ENCODE measurements at places on chromosomes 3 and 15.

GRCh38 chr15:70633103-70633831 lies 130.1 kb downstream of the UACA start:
- H3K27ac ChIP-seq: peak overlapping the region; percentile 0
- no peak overlapping the region for H3K4me3 ChIP-seq
- H3K4me1 ChIP-seq: peaks cover 18% of the 10 kb centered on the region
- no peaks in the 10 kb centered on the region for H3K36me3 ChIP-seq
- peak; percentile 39 for DNase-seq

- H3K4me3 ChIP-seq: no peak overlapping the region
- peak overlapping the region; percentile 54 for H3K27ac ChIP-seq
- no peak for DNase-seq
- no peaks in the 10 kb centered on the region for H3K27me3 ChIP-seq
- H3K36me3 ChIP-seq: no peaks in the 10 kb centered on the region
Observed at GRCh38 chr3:13021141-13022114, 51.8 kb downstream of the IQSEC1 start.

- no peaks in the 10 kb centered on the region for H3K36me3 ChIP-seq
- H3K27me3 ChIP-seq: no peaks in the 10 kb centered on the region
Observed at GRCh38 chr15:95454403-95455262, 875.9 kb upstream of the NR2F2 start.

DNA sequence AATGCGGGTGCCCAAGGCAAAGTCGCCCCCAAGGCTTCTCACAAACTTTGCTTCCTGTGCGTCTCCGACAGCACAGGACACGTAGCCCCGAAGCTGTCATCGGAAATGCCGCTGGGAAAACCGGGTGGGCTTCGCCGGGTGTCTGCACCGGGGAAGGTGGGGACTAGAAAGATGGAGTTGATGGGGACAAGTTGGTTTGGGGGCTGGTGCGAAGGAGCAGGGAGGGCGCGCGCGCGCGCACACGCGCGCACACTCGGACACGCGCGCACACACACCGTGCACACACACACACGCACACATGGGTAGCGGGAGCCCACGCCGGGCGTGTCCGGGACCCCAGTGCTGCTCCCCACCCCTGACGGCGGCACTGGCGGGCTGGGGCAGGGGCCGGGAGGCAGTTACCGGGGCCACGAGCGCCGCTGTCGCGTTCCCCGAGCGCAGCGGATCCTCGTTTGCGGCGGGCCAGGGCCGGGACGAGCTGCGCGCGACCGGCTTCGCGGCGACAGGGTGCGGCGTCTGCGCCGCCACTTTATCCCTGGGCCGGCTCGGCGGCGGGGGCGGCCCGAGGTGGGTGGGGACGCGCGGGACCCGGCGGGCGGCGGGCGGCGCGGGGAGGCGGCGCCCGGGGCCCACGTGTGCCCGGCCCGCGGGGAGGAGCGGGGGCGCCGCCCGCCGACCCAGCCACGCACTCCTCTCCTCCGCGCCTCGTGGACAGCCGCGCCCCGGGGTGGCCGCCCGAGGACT lies 539 bp upstream of the MGLL start:
- H3K27me3 ChIP-seq: peaks cover 11% of the 10 kb centered on the region
- peak; percentile 15 for DNase-seq
- no peaks in the 10 kb centered on the region for H3K36me3 ChIP-seq
- peak overlapping the region; percentile 94 for H3K4me3 ChIP-seq
- H3K27ac ChIP-seq: no peak overlapping the region

GRCh38 chr3:15403495-15403894 lies 23.8 kb downstream of the METTL6 start:
- peaks cover 10% of the 10 kb centered on the region for H3K36me3 ChIP-seq
- DNase-seq: no peak

GRCh38 chr15:38164061-38164460 lies 88.6 kb upstream of the SPRED1 start:
- H3K27me3 ChIP-seq: no peaks in the 10 kb centered on the region
- peak overlapping the region; percentile 53 for H3K27ac ChIP-seq
- no peak overlapping the region for H3K4me3 ChIP-seq
- H3K36me3 ChIP-seq: no peaks in the 10 kb centered on the region

DNA sequence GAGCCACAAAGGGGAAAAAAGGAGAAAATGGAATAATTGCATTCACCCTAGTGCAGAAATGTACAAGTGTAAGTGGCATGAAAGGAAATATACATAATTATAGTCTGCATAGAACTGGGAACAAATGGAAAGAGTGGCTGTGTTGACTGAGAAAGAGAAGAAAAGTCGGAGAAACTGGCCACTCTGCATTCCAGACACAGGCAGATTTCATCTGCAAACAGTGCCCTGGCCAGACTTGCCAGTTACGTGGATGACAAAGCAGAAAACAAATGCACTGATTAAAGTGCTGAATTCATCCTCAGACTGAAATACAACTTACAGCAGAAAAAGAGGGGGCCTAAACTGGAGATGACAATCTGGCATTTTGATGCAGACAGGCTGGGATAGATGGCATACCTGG lies 129.8 kb downstream of the FGF12 start:
- no peak overlapping the region for H3K27ac ChIP-seq
- H3K27me3 ChIP-seq: no peaks in the 10 kb centered on the region
- H3K4me3 ChIP-seq: no peak overlapping the region
- no peaks in the 10 kb centered on the region for H3K36me3 ChIP-seq
- DNase-seq: no peak

DNA sequence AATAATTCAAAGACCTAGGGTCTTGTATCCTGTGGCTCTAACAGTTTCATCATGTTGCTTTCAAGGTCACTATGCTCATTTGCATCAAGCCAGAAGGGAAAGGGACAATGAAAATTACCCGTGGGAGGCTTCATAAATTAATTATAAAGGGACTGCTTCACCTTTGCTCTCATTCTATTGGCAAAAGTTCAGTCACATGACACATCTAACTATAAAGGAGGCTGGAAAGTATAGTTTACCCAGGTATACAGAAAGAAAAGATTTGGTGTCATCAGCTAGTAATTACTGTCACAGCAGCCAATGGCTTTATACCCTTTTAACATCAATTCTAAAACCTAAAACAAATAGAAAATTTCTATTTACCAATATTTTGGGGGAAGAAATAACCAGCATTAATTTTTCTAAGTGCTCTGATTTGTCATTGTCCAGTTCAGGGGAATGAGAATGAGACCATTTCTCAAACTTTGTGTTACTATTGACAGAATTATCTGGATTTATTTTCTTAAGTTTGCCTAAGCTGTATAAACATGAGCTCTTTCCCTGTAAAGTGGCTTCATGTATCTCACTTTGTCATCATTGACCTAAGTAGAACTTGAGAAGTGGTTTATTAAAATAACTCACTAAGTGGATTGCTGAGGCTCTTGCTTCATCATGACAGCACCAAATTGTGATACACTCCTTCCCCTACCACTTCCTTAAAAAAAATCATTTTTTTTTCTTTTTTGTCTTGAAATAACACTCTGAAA lies 257.7 kb upstream of the PEX5L start:
- H3K4me1 ChIP-seq: no peaks in the 10 kb centered on the region
- no peak overlapping the region for H3K4me3 ChIP-seq
- H3K27ac ChIP-seq: no peak overlapping the region
- H3K36me3 ChIP-seq: no peaks in the 10 kb centered on the region

DNA sequence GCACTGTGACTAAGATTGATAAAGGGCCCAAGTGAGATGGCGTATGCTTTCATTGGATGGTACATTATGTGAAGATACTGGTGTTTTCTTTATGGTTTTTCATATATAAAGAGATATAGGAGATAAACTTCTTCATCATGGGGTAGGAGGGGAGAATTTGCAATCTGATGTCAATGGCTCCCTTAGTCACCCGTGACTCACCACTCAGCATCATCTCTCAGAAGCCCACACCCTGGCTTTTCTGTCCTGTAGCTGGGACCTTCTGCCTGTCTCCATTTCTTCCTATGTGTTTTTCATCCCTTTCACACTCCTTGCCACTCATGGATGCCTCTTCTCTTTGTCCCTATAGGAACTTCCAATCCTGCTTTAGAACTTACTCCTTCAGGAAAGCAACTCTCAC lies 114.3 kb upstream of the SEMA6D start:
- H3K36me3 ChIP-seq: no peaks in the 10 kb centered on the region
- H3K27me3 ChIP-seq: no peaks in the 10 kb centered on the region
- peaks cover 2% of the 10 kb centered on the region for H3K4me1 ChIP-seq
- H3K27ac ChIP-seq: no peak overlapping the region
- H3K4me3 ChIP-seq: no peak overlapping the region
- no peak for DNase-seq

DNA sequence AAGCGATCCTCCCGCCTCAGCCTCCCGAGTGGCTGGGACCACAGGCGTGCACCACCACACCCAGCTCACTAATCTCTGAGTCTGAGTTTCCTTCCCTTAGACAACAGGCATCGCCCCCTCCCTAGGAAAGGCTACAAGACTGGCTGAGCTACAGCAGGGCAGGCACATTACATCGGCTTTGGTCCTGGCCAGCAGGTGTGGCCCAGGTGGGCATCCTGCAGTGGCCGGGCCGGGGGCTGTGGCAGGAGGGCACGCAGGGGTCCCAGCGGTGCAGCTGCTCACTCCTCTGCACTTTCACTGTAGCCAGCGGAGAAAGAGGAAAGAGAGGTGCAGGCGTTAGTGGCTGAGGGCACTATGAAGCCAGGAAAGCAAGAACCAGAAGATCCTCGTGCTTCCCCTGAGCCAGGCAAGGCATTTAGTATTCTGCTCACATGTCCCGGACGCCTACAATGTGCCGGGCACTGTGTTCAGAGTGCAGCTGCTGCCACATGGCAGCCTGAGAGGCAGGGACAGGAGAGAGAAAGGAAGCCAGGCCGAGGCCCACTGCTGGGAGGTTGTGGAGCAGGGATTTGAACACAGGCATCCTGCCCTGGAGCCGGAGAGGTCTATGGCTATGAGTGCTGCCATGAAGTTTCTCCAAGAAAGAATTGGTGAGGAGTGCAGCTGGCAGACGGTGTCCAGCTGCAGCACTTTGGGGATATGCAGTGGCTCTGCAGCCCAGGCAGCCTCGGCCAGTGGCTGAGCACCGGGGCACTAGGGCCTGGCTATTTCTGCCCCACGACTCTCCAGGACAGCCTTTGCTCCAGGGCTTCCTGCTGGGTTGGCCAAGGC lies 22.3 kb downstream of the GRIP2 start:
- no peaks in the 10 kb centered on the region for H3K36me3 ChIP-seq
- H3K27ac ChIP-seq: no peak overlapping the region
- no peak for DNase-seq
- no peaks in the 10 kb centered on the region for H3K4me1 ChIP-seq

DNA sequence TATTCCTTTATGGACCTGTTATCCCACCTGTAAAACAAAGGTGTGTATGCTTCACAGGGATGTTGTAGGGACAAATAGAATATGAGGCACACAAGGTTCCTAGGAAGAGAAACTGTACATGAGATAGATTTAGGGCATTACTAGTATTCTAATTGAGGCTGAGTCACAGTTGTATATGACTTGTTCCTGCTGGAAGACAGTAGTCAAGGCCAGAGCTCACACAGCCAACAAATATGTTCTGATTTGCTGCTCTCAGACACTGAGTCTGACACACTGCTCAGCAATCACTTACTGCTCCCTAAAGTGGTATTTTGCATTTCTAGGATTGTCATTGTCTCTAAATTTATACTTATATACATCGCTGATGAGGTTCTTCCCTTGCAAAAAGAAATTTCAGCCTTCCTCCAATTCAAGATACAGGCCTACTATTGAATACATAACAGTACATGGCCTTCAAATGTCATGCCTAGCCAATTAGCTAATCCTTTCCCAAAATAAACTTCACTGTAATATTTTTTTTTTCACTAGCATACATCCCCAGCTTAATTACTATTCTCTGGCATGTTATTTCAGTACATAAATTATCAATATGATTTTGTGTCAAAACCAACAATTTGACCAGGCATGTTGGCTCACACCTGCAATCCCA lies 69.8 kb downstream of the TIGIT start:
- no peaks in the 10 kb centered on the region for H3K4me1 ChIP-seq
- DNase-seq: no peak
- H3K27me3 ChIP-seq: no peaks in the 10 kb centered on the region
- no peak overlapping the region for H3K4me3 ChIP-seq
- no peaks in the 10 kb centered on the region for H3K36me3 ChIP-seq

GRCh38 chr3:100210772-100211135 lies 50.0 kb upstream of the TBC1D23 start:
- H3K27me3 ChIP-seq: no peaks in the 10 kb centered on the region
- H3K27ac ChIP-seq: no peak overlapping the region
- H3K4me1 ChIP-seq: peaks cover 25% of the 10 kb centered on the region
- no peak for DNase-seq
- H3K36me3 ChIP-seq: no peaks in the 10 kb centered on the region

GRCh38 chr15:100241572-100242482 lies 99.9 kb downstream of the ADAMTS17 start:
- no peak overlapping the region for H3K4me3 ChIP-seq
- H3K4me1 ChIP-seq: peaks cover 12% of the 10 kb centered on the region
- H3K27ac ChIP-seq: no peak overlapping the region
- no peaks in the 10 kb centered on the region for H3K36me3 ChIP-seq
- DNase-seq: no peak
- no peaks in the 10 kb centered on the region for H3K27me3 ChIP-seq

GRCh38 chr15:77180757-77181156 lies 109.8 kb upstream of the TSPAN3 start:
- H3K27ac ChIP-seq: no peak overlapping the region
- no peak overlapping the region for H3K4me3 ChIP-seq
- peaks cover 35% of the 10 kb centered on the region for H3K36me3 ChIP-seq
- DNase-seq: no peak
- H3K27me3 ChIP-seq: no peaks in the 10 kb centered on the region

DNA sequence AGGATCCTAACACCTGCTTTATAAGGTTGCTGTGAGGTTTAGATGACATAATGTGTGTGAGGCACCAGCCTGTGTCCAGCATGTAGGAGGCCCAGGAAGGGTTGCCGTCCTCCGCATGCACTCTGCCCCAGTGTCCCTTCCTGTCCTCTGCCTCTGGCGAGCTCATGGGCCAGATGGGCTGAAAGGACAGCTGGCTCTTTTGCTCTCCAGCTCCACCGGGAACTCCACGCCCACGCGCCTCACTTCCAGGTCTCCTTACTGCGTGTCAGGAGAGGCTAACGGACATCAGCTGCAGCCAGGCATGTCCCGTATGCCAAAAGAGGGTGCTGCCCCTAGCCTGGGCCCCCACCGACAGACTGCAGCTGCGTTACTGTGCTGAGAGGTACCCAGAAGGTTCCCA lies 12.2 kb downstream of the MUC20 start:
- no peak for DNase-seq
- H3K36me3 ChIP-seq: no peaks in the 10 kb centered on the region
- no peak overlapping the region for H3K27ac ChIP-seq
- peaks cover 5% of the 10 kb centered on the region for H3K4me1 ChIP-seq
- no peak overlapping the region for H3K4me3 ChIP-seq
- H3K27me3 ChIP-seq: no peaks in the 10 kb centered on the region

DNA sequence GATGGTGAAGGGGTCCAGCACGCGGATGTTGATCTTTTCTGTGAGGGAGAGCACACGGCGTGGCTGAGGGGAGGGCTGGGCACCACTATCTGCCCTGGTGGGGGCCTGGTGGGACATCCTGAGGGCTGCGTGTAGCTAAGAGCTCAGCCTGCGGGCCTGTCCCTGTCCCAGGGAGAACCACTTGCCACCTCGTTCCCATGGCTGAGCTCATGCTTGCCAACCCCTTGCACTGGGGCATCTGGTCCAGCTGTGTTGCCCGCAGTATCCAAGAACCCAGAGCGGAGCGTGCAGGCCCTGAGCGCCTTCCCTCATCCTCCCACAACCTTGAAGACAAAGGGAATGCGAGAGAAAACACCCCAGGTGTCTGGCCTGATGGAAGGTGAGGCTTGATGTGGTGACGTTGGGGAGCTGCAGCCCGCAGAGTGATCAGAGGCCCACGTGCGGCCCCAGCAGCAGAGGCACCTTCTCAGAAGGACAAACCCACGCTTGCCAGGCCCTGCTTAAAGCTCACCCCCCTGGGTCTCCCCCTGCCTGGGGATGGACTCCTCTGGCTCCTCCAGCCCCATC lies 28.9 kb downstream of the TKT start:
- H3K27me3 ChIP-seq: no peaks in the 10 kb centered on the region
- DNase-seq: no peak
- H3K27ac ChIP-seq: no peak overlapping the region
- peaks cover 89% of the 10 kb centered on the region for H3K36me3 ChIP-seq
- no peak overlapping the region for H3K4me3 ChIP-seq
- H3K4me1 ChIP-seq: no peaks in the 10 kb centered on the region

All from neuronal stem cell (in vitro differentiated cells).